Fibroblast of skin of left quadriceps (primary cell): ENCODE measurements at places on chromosomes 4 and X.

GRCh38 chr4:90211174-90211573, 84.0 kb downstream of the CCSER1 start:
- no peak for DNase-seq

DNA sequence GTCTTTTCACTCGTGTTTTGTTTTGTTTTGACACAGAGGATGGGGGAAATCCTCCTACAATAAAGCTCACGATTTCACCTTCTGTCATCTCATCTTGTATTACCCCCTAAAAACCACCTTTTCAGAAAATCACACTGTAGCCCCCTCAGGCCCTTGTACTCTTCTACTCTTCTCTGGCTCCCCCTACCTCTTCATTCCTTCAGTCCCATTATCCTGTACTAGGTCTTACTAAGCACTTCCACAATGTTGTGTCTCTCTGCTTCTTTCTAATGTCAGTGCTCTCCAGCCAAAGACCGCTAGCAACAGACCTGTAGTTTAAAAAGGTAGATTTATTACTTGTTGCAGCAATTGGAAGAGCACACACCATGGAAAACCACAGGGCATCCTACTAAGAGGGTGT, 30.0 kb upstream of the RNF128 start:
- no peak for DNase-seq

- DNase-seq = no peak
Observed at GRCh38 chr4:30620711-30621110, 99.5 kb upstream of the PCDH7 start.

DNA sequence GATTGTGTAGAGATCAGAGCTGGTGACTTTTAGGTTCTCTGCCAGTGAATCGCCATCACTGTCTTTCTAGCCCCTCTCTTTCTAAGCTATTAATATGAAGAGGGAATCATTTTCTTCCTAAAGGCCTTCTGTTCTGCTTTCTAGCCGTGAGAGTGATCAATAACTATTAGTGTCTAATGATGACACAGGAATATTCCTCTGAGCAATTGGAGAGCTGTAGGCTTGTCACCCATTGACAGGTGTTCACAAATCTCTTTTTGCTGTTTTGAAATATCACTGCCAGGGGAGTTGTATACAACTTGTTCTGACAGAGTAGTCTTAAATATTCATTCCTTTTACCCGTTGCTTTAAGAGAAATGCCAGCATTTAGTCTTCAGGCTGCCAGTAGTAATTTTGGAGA, 13.9 kb downstream of the FHIP1A start:
- no peak for DNase-seq

DNA sequence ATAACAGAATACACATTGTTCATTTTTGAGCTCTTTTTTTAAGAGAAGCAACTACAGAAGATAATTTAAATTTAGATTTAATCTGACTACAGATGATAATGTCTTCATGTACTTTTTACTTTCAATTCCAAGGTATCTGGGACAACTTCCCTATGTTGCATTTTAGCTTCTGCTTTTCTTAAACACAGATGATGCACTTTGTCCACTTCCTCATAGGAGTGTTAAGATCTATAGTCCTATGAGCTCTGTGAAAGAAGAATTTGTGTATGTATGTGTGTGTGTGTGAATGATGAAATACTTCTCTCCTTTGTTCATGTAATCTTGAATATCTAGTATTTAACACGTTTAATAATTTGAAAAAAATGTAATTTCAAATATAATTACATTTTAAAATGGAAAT, 5.3 kb upstream of the FHIP1A start:
- DNase-seq = no peak

DNA sequence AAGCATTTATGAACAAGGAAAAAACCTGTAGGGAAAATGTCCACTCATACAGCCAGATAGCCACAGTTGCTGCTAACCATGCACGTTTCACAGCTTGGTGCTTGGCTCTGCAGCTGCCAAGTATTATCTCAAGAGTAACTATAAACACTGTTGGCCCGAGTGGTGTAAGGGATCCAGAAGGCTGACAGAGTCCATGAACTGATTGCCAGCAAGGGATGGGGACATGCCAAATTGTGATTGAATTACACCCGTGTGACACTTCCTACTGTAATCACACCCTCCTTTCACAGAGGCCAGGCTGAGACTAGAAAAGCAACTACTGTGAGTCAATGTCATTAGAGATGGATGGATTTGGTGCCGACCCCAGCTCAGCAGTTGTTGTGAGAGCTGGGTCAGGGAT, 223.9 kb upstream of the ANKRD50 start:
- no peak for DNase-seq

DNA sequence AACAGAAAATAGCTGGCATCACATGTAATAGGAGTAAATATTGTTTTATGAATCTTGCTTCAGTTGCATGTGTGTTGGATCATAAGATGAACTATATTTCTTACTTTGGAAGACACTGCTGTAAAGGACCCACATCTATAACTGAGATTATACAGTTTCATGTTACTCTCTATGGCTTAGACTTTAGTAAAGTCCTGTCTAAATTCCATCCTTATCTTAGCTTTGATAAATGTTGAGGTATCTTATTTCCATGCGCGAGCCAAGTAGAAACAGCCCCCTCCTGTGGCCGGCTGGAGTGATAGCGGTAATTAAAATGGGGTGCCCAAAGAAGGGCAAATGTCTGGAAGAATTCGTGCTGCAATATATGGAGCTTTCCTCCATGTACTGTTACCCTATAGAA, 43.0 kb downstream of the CCDC158 start:
- no peak for DNase-seq

GRCh38 chr4:128862608-128863311, 53.3 kb downstream of the JADE1 start:
- DNase-seq = no peak

DNA sequence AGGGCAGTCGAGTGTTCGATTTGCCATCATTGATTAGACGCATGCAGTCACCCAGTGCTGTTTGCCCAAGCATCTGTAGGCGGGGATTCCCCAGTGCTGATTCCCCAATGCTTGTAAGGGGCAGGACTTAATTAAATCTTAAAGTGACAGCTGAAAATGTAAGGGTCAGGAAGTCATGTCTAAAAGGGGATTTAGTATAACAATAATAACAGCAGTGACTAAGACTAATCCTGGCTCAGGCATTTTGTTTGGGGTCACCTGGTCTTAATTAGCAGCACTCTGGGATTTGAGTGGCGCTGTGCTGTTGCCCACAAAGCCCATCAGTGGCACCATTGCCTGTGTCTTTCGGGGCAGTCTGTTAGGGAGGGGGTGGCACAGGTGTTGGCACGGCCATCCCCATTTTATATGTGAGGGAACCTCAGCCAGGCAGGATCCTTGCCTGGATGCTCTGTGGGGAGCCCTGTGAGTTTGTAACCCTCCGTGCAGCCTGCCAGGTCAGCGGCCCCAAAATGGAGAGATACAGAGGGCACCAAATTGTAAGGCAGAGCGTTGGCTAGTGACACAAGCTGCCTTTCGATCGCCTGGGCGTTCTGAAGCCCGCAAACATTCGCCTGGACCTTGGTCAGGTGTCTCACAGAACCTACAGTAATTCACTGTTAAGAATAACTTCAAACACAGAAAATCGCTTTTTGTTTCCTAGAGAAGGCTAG, 146.7 kb downstream of the TBL1X start:
- DNase-seq = peak; percentile 11

DNA sequence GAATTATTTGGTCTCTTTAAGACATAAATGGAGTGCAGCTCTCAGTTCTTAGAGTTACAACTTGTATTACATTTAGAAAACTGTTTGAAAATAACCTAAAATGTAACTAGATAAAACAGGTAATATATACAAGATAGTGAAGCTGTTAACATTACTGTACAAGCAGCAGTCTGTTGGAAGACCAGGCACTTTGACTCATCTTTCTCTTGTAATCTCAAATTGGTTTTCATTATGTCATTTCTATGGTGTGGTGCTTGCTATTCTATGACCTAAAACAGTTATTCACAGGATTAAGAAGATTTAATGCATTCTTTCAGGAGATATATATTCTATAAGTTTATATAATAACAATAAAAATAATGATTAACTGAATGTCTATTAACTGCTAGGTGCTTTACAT, 282.5 kb upstream of the PITX2 start:
- no peak for DNase-seq

DNA sequence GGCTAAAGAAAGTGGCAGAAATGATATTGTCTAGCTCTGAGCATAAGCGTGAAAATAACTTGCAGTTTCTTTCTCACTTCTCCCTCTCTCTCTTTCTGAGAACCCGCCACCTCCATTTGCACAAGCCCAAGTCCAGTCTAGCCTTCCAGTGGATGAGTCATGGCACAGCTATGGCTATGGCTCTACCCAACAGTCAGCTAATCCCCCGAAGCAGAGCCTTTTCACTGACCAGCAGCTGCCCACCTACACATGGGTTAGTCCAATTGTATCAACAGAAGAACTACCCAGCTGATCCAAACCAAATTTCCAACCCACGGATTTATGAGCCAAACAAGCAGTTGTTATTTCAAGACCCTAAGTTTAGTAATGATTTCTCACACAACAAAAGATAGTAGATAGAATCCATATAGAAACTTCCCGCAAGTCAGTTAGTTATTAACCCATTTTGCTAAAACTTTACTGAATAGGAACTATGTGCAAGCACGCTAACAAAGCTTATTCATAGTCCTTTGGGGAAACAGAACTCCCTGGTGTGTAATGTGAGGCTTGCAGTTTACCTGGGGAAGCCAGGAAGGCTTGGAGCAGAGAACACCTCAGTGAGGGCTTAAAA, 282.3 kb downstream of the INPP4B start:
- DNase-seq = no peak

GRCh38 chrX:87572901-87573300, 55.3 kb downstream of the KLHL4 start:
- DNase-seq = no peak

DNA sequence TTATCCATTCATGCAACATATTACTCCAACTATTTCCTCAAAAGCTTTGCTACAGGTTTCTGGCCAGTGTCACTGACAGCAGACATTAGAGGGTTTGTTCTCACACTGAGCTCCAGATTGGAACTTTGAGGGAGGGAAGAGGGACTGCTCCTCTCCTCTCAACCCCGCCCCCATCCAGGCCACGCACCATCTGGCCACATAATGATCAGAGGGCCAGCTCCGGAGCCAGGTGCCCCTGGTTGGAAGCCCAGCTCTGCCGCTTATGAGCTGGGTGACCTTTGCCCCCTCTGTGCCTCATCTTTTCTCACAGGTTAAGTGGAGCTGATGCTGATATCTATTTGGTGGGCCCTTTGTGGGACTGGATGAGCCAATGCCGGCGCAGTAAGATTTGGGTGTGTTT, 55.8 kb downstream of the C4orf50 start:
- DNase-seq = no peak

DNA sequence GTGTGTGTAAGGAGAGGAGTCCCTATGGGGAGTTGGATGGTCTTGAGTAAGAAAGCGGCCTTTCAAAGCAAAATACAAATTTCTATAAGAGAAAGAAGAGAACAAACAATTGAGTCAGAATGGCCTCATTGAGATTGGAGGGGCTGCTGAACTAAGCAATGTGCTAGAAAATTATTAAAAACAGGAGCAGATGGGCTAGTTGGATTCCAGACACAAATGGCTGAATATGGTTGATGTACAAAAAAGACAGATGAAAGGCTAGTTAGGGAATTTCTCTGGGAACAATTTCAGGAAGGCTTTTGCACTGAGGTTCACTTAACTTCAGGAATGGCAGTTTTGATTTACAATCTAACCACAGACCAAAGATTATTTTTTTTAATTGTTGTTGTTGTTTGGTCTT, 1806.8 kb upstream of the TENM3 start:
- no peak for DNase-seq

- no peak for DNase-seq
Observed at GRCh38 chr4:152399246-152399645, 136.6 kb downstream of the FBXW7 start.

GRCh38 chr4:40225497-40225896, 28.7 kb downstream of the RHOH start:
- DNase-seq = no peak

DNA sequence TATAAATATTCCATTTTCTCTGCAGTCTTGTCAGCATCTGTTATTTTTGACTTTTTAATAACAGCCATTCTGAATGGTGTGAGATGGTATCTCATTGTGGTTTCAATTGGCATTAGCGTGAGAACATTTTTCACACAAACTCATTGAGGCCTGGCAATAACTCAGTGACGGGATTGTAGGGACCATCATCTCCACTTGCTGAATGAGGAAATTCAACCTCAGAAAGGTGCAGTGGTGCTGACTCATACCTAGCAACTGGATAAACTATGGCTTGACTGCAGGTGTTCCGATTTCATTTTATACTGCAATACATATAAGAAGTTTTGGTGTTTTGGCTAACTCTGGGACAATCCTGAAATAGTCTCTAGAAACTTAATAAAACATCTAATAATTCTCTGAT, 88.3 kb upstream of the DDIT4L start:
- no peak for DNase-seq

- DNase-seq = no peak
Observed at GRCh38 chrX:45360571-45360970, 159.9 kb upstream of the DIPK2B start.

DNA sequence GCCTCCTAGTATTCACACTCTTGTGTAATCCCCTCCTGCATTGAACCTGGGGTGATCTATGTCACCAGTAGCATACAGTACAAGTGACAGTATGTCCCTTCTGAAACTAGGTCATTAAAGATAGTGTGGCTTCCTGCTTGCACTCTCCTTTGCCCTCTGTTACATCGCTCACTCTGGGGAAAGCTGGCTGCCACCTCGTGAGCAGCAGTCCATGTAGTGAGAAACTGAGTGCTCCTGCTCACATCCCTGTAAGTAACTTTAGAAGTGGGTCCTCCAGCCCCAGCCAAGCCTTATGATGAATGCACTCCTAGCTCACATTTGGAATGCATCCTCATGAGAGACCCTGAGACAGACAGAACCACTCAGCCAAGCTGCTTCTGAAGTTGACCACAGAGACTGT, 89.8 kb upstream of the TNIP3 start:
- DNase-seq = no peak

GRCh38 chrX:41589634-41590270, 99.0 kb upstream of the GPR34 start:
- no peak for DNase-seq

DNA sequence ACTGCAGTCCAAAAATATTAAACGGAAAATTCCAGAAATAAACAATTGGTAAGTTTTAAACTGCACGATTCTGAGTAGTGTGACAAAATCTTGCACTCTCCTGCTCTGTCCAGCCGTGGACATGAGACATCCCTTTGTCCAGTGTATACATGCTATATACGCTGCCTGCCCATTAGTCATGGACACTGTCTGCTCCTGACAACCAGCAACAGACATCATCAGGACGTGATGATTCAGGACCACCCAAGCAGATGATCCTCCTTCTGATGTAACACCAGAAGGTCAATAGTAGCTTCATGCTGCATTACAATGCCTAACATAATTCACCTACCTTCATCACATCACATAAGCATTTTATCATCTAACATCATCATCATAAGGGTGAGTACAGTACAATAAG, 36.3 kb downstream of the ATRX start:
- DNase-seq = peak; percentile 8

DNA sequence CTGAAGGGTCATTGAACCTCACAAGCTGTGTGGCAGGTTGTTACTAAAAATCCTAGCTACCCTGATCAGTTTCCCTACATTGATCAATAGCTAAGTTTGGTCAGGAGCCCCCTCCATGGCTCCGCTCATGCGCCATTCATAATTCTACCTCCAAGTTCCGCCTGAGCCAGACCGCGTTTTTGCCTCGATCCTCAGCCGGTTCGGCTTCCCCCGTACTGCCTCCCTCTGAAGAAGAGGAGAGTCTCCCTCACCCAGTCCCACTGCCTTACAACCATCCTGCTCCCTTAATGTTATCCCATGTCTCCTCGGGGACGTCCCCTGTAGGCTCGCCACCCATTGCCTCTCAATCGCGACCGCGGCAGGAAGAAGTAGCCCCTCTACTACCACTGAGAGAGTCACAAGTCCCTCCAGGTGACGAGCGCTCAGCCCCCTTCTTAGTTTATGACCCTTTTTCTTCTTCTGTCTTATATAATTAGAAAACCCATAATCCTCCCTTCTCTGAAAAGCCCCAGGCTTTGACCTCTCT, 158.2 kb downstream of the DEFB131A start:
- DNase-seq = no peak
